ENCODE measurements at places on chromosomes 1 and 21.

DNA sequence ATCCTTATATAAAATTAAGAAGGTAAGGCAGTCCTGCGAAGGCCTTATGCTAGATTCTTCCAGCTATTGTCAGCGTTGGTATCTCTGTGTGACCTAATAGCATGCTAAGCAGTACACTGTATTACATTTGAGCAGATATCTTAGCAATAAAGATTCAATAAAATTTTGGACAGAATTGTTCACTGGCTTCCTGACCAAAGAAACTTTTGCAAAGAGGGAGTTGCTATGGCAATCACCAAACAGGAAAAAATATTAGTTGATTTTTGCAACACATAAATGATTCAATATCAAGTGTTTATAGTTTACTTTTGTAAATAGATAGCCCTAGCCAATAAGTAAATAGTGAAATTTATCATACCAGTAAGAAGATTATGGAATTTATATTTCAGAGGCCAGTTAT is 31.0 kb upstream of the PLEKHO1 start:
- DNase-seq: no peak

DNA sequence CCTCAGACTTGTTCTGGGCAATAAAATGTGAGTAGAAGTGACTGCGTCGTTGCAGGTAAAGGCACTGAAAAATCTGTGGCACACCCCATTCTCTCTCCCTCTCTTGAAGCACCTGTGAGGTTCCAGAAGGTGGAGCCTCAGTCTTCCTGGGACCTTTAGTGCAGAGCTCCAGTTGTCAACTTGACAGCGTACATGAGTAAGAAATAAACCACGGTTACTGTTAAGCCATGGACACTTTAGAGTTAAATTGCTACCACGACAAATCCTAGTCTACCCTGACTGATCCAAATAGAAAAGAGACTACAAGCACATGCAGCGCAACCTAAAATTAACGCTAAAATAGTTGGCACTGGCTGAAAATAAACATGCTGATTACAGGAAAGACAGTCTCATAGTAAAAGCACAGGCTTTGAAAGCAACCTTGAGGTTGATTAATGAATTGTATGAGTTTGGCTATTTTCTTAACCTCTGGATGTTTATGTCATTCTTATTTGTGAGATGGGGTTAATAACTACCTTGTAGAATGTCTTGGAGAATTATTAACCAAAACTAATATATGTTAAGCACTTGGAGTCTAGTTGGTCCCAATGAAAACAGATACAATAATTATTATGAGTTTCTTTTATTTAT is 93.0 kb upstream of the PLPPR4 start:
- no peak for DNase-seq

DNA sequence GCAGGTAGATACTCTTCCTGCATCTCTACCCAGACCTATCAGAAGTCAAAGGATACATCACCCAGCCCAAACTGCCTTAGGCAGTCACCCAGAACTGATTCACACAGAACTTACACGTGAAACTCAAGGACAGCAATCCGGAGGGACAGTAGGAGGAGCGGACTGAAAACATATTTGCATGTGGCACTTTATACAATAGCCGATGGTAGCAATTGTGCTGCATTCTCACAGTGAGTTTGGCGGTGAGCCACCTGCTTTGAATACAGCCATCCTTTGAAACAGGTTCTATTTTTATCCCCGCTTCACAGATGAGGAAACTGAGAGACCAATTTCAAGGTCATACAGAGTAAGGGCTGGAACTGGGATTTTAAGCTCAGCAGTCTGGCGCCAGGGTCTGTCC is 69.5 kb downstream of the EDEM3 start:
- no peak for DNase-seq

DNA sequence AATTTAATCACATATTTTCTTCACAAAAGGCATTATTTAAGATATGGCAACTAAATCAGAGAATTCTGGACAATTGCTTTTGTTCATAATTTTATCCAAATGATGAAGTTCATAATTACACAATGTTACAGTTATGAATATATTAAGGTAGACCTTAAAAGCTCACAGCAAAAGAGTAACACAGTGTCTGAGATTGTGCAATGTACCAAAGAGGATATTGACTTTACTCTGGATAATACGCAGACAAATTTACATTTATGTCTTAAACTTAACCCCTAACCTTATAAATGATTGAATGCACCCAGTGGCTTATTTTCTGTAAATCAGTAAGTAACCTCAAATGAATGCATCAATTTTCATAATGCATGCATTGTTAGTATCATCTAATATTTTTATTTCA is 216.2 kb upstream of the SAMSN1 start:
- DNase-seq: no peak

GRCh38 chr1:187018291-187018690 is 189.5 kb downstream of the PLA2G4A start:
- no peak for DNase-seq

DNA sequence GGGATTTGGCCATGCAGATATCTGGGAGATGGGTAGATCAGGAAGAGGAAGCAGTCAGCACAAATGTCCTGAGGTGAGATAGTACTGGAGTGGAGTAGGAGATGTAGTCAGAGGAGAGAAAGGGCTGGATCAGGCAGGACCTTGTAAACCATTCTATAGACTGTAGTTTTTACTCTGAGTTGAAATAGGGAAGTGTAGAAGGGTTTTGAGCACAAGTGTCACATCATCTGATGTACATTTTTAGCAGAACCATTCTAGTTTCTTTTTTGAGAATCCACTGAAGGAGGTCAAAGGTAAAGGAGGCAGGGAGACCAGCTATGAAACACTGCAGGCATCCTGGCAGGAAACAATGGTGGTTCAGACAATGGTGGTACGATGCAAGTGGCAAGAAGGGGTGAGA is 194.6 kb upstream of the RRP15 start:
- no peak for DNase-seq

DNA sequence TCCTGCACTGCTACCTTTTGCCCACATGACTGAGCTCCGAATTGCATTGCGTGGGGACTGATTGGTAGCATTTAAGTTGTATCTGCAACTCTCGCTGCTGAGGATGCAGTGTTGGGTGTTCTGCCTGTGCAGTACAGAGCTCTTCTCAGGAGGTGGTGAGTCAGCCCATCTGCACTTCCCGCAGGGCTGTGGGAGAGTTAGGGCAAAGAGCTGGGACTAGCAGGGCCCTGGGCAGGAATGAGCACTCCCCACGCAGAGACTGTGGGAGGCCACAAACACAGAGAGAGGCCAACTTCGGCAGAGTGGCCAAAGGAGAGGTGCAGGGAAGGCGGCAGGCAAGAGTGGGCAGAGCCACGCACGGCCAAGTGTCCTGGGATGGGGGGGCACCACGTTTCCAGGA is 244.7 kb downstream of the SIPA1L2 start:
- peak; percentile 48 for DNase-seq

DNA sequence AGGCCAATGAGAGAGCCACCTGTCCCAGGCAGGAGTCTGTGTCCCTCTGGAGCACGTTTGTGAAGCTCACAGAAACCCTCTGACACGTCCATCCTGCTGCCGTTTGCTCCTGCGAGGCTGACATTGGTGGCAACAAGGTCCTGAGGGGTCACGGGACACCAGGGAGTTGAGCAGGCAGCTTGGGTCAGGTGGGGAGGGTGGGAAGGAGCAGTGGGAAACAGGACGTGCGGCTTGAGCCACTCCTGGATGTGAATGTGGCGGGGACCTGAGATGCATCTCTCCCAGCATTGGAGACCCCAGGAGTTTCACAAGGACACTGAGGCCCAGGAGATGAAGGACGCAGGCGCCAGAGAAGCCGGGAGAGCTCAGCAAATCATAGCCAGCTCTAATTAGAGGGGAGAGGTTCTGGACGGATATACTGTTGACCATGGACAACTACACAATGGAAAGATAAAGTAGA is 149.0 kb downstream of the PEX14 start:
- DNase-seq: no peak

- no peak for DNase-seq
Observed at GRCh38 chr1:201702936-201703335, 126.0 kb upstream of the IPO9 start.

DNA sequence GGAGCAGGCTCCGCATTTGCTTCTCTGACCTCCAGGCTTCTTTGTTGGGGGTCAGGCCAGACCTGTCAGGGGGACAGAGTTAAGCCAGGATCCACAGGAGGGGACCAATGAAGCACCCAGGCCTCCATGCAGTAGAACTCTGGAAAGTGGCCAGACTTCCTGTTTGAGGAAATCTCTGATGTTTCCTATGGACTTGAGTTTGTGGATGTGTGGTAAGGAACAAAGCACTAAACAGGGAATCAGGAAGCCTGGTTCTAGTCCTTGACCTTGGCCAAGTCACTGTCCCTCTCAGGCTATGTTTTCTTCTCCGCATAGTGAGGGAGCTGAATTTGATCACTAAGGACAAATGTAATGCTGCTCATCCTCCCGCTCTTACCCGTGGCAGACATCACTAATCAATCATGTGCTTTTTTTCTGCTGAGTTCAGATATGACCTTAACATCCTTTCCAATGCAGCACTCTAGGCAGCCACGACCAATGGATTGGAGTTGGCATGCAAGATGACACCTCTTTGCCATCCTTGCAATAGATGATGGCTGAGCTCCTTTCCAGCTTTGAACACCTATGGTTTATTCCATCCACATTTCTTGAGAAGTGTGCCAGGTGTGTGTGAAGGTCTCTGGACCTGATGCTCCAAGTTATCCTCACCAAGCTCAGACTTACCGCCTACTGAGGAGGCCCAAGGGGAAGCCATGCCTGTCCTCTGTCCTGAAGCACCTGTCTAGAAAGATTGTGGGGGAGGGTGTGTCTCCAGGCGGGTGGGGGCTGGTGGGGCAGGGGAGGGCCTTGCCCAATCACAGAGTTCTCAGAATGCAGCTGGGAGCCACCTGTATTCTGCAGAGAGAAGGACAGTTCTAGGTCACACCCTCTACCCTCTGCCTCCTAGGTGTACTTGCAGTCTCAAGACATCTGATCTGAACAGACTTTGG is 9.9 kb downstream of the SH2D2A start:
- DNase-seq: no peak

GRCh38 chr1:43232482-43232881 is 37.3 kb upstream of the TMEM125 start:
- no peak for DNase-seq

GRCh38 chr1:29179641-29180184 is 2.0 kb downstream of the SRSF4 start:
- no peak for DNase-seq

GRCh38 chr1:54991939-54992338 is 6.8 kb upstream of the BSND start:
- no peak for DNase-seq

- no peak for DNase-seq
Observed at GRCh38 chr1:233240829-233241682, 54.5 kb downstream of the PCNX2 start.

DNA sequence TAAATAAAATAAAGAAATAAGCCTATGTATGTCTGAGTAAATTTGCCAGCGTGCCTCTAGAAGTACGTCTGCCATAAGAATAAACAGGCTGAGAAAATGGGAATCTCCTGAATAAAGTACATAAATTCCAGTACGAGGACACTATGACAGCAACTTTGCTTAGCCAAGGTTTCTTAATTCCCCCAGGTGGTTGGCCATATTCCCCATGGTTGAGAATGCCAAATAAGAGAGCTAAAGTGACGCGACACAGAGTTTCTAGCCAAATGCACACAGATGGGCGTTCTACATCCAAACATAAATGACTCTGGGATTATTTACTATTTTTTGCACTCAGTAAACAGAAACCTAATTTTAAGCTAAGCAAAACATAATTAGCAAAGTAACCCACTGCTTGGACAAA is 19.5 kb downstream of the KCNH1 start:
- no peak for DNase-seq

DNA sequence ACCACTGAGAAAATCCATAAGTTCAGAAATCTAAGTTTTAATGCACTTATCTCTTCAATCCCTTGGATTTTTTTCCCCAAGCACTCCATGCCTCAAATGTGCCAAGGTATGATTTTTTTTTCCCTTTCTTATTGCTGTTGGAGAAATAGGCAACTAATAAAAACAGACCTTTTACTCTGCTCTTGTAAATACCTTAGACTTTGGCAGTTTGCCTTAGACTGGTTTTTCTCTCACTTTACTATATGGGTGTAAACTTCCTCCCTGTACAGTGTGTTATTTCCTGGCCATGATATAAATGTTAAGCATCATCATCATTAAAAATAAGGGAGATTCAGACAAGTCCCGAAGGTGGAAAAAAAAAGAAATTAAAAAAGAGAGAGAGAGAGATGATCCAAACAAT is 65.7 kb downstream of the LRRC8C start:
- no peak for DNase-seq

DNA sequence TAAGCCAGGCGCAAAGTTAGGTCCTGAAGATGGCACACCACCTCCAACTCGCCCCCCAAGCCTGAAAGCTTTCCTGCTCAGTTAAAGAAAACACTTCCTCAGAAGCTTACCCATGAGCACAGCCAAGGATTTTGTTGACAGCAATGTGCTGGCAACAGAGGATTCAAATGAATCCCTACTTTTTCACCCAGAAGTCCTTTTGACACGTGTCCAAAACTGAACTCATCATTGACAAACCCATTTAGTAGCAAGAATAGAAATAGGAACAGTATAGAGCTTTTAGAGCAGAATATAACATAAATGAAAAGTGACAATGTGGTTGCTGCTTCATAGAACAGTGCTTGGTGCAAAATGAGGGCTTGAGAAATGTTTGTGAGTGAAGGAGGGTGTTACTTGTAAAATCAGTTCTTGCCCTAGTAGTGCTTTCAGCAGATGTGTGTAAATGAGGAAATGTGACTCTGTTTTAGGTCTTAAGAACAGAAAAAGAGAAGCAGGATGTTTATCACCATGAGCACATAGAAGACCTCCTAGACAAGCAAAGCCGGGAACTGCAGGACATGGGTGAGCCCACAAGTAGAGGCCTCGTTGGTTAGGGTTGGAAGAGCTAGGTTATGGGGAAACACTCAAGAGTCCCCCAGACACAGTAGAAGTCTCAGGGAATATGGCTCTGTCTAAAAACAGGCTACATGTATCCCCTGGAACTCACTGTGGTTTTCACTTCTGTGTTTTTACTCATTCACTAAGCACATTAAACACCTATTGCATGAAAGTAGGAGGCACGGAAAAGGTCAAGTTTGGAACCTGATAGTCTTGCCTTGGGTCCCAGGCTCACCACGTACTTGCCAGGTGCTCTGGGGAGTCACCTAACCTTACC is 48.6 kb upstream of the TMEM125 start:
- DNase-seq: no peak

GRCh38 chr1:233487408-233487807 is 126.5 kb upstream of the KCNK1 start:
- DNase-seq: no peak

DNA sequence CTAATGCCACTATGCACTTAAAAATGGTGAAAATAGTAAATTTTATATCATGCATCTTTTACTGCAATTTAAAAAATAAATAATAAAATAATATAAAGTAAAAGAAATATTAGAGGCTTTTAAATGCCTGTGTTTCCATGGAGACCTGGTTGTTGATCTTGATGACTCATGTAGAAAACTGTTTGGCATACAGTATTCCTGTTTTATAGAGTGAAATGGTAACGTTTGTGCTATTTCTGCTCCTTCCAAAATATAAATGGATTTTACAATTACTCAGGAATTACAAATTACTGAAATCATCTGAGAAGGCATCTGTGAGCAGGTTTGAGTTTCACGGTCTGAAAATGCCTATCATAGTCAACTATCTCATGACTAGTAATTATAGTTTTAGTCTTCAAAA is 98.4 kb upstream of the USP25 start:
- peak; percentile 21 for DNase-seq

- no peak for DNase-seq
Observed at GRCh38 chr1:206784471-206784903, 12.2 kb upstream of the IL10 start.
